ENCODE measurements at places on chromosomes 2 and 18.

- no peak for DNase-seq
Observed at GRCh38 chr2:172928756-172929155, 146.9 kb upstream of the MAP3K20 start.

GRCh38 chr2:239130041-239130440 lies 270.8 kb downstream of the HDAC4 start:
- DNase-seq: no peak

DNA sequence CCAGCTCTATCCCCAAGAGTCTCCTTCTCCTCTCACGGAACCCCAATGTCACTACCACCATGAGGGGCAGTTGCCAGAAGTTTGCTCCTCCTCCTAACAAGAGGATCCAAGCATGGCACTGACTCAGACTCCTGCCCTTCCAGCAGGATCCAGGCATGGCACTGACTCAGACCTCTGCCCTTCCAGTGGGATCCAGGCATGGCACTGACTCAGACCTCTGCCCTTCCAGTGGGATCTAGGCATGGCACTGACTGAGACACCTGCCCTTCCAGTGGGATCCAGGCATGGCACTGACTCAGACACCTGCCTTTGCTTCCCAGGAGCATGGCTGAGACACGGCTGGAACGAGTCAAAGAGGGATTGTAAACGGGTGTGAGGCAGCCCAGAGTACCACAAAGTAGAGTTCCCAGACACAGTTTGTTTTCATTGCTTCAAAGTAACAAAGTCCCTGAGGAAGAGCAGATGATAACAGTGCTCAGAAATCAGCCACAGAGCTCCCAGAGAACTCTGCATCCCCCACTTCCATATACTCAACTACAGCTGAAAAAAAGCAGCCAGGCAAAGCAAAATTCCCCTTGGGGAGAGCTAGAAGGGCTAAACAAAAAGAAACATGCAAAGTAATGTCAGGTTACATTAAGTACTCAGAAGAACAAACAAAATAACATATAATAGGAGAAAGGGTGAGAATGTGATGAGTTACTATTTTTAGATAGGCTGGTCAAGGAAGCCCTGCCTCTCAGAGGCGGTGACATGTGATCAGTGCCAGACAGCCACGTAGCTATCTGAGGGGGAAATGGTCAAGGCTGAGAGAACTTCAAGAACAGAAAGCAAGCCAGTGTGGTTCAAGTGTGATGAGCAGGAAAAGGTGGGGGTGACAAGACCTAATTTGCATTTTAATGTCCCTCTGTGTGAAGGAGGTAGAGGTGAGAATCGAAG lies 3.0 kb downstream of the BUB1 start:
- peak; percentile 27 for DNase-seq

DNA sequence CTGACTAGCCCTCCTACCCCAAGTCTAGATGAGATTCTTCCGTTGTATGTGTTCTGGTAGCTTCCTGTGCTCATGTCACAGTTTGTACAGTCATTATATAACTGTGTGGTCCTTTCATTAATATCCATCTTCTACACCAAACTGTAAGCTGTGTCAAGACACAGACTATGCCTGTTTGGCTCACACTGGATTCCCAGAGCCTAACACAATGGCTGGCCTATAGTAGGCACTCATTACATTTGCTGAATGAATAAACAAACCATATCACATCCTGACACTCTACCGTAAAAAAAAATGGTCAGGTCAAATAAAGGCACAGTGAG lies 72.6 kb downstream of the ANKRD44 start:
- no peak for DNase-seq

- no peak for DNase-seq
Observed at GRCh38 chr2:136386046-136386445, 268.1 kb upstream of the CXCR4 start.

GRCh38 chr2:234949762-234950434 lies 1.9 kb upstream of the SH3BP4 start:
- DNase-seq: no peak

DNA sequence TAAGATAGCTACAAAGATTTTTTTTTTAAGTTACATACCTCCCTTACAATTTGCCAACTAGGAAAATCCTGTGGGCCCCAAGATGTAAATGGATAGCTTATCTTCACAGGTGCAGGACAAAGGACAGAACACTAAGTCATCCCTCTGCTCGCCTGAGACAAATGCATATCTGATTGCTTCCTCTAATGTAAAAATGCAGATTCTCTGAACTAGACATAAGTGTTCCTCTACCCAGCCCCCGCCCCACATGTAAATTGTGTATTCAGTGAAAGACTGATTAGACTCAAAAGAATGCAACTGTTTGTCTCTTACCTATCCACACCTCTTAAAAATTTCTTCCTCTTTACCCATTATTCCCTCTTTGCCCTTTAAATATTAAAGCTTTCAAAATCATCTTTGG lies 96.5 kb downstream of the CYP26B1 start:
- no peak for DNase-seq

- DNase-seq: no peak
Observed at GRCh38 chr2:81528852-81529480, 1224.4 kb upstream of the LRRTM1 start.

DNA sequence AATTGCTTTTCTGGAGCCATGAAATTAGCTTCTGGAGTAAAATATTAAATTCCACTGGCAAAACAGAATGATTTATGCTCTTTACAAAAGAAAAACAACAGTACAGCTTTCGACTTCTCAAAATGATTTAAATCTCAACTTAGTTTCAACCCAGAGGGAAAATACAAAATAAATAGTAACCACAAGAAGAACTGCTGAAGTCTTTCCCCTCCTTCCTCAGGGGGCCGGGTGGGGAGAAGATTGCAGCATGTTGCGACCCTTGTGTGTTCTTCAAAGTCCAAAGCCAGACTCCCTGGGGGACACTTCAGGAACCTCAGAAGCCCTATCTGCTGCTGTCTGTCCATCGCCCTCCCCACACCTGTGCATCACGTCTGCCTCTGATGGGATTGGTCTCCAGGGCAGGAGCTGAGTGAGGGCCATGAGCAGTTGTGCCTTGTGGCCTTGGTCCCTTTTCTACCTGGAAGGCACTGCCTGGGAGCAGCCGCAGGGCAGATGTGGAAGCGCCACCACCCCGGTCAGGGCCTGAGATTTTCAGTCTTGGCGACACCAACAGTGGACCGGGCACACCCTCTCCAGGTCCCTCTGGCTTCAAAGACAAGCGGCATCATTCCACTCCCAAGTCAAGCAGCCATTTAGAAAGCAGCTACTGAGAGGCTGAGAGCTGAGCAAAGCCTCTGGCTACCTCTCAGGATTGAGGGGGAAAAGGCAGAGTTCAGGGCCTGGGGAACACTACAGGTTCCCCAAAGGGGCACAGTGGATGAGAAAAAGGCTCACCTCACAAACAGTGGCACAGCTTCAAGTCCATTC lies 210.1 kb upstream of the RAB6C start:
- DNase-seq: no peak

DNA sequence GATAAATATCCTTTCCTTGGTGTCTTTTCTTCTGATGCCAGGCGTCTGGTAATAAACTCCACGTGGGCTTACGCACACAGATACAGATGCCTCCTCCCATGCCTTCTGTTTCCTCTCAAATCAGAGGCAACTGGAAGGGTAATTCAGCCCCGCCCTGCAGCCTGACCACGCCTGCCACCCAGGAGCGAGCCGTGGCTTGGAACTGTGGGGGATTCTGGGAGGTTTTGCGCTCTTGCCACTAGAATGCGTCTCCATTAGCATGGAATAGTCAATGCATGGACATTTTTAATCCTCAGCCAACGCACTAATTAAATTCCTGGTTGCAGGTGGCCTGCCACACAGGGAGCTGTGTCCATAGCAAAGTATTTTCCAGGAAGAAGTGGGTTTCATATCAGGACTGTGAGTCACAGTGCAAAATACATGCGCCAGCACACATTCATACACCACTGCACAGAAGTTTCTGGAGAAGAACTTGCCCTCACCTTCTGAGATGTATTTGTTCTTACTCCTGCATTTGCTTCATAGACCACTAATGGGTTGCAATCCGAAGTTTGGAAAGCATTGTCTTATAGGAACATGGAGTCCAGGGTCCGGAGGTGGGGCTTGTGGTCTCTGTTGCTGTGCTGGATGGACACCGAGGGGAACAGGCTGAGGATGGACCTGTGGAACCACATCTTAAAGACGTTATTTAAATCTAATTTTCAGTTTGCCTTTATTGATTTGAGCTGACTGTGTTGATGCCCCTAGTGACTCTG lies 151.4 kb downstream of the LDLRAD4 start:
- no peak for DNase-seq

DNA sequence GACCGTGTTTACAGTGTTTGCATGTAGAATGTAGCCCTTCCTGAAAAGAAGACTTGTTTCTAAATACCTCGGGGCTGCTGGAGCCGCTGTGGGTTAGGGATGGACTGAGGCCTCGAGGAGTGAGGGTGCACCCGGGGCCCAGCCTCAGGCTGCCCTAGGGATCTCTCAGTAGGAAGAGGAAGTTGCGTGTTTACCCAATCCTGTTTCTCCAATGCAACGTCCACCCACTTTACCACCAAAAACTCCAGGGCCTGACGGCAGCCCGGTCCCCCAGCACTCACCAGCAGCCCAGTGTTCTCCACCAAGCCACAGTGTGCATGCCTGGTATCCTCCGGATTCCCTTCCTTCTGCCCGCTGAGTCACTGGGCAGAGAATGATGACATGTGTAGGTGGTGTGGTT lies 255.8 kb downstream of the GLI2 start:
- DNase-seq: no peak
